ENCODE measurements at places on chromosomes 3 and 15. TPM values are rescaled to one million over a fixed set of nuclear protein-coding genes. Genes with fewer than 3 reads are reported as not detected.

DNA sequence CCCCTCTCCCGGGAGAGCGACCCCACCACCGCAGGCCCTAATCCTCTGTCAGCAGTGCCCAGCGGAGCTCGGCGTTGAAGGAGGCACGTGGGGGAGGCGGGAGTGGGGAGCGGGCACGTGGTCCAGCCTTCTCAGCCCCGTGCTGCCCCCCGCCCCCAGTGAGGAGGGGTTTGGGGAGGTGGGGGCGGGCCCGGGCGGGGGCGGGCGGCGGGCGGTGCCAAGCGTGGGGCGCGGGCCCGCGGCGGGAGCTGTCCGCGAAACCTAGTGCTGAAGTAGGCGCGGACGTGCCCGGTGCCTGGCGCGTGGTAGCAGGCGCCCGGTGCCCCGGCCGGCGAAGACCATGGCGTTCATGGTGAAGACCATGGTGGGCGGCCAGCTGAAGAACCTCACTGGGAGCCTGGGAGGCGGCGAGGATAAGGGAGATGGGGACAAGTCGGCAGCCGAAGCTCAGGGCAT lies at the start of gene CPLX3:
Gene CPLX3, plus strand, starts transcription at position 264 of the 456 bp plus-strand sequence. Its CDS starts 77 bp downstream, at position 341.
- peaks cover 24% of the 10 kb centered on the region for H3K27me3 ChIP-seq
- H3K4me1 ChIP-seq = no peaks in the 10 kb centered on the region
- H3K4me3 ChIP-seq = no peak within 1 kb of the TSS
- H3K36me3 ChIP-seq = no peaks in the 10 kb centered on the region
- H3K27ac ChIP-seq = no peak within 1 kb of the TSS

KLHL24 gene
- total RNA-seq = 44.9 TPM

IGSF11 gene
- total RNA-seq = not detected

DNA sequence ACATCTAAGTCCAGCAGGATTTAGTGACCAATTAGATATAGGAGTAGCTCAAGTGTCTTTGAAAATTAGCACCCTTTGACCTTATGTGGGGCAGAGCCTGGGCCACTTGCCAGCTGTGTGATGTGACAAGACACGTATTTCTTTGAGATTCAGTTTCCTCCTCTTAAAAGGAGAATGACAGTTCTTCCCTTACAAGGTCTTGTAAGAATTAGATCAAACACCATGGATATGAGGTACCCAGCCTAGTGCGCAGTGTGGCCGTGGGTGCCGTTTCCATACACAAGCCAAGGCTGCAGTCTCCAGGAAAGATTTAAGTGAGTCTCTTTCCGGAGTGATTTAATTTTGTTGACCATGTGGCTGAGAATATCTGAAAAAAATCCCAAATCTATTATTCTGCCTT lies 46.3 kb downstream of the ARHGAP31 start:
- H3K4me1 ChIP-seq = peaks cover 9% of the 10 kb centered on the region
- no peak for DNase-seq
- H3K27me3 ChIP-seq = no peaks in the 10 kb centered on the region
- H3K27ac ChIP-seq = no peak overlapping the region

GRCh38 chr3:14481018-14481645 lies 59.0 kb downstream of the GRIP2 start:
- no peak overlapping the region for H3K27ac ChIP-seq
- no peak overlapping the region for H3K4me3 ChIP-seq
- H3K27me3 ChIP-seq = no peaks in the 10 kb centered on the region
- peak; percentile 59 for DNase-seq

PAQR5 gene
- total RNA-seq = not detected

ARPP19 gene
- total RNA-seq = 160 TPM

UBE2Q2 gene
- total RNA-seq = 77.5 TPM

GOLGA8G gene
- not detected for total RNA-seq

Measured in chondrocyte (in vitro differentiated cells).